ENCODE measurements at places on chromosomes 1 and 21.
A peak's percentile ranks its signal among the peaks of the same experiment; 100 is the strongest.

- DNase-seq: no peak
Measured at GRCh38 chr21:19832551-19832950, 1165.7 kb upstream of the NCAM2 start.

DNA sequence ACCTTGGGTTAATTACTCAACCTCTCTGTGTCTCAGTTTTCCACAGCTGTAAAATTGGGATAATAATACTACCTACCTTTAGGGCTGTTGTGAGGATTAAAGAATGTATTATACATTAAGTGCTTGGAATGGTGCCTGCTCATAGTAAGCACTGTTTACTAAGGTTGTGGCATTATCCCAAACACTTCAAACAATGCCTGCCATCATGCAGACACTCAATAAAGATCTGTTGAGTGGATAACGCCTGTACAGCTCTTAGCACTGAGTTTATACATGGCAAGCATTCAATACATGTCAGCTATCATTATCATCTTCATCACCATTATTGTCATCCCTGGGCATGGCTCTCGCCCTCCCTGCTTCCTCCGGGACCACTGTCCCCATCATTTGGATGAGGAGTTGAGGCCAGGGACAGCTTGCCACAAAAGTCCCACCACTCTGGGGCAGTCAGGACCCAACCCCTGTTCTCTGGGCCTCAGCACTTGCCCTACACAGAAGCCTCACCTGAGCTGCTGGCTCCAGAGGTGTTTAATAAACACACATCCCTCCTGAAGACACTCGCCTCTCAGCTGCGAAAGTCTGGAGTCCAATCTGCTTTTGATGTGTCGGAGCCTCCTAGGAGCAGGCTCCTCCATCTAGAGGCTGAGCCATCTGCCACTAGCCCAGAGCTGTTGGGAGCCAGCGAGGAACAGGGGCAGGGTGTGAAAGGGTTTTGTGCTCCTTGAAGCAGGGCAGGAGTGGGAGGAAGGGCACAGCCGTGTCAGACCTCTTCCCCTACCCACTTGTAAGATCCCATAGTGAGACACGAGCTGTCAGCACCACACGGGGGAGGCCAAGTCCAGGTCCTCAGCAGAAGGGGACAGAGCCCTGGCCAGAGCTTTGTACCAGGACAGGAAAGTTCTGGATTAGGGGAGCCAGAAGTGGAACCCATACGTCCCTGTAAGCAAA, 80.9 kb upstream of the ZC3H12A start:
- no peak for DNase-seq

- DNase-seq: peak; percentile 30
Measured at GRCh38 chr1:17661546-17662157, 93.5 kb upstream of the ACTL8 start.

- DNase-seq: no peak
Measured at GRCh38 chr1:202017749-202018467, 7.5 kb downstream of the ELF3 start.

DNA sequence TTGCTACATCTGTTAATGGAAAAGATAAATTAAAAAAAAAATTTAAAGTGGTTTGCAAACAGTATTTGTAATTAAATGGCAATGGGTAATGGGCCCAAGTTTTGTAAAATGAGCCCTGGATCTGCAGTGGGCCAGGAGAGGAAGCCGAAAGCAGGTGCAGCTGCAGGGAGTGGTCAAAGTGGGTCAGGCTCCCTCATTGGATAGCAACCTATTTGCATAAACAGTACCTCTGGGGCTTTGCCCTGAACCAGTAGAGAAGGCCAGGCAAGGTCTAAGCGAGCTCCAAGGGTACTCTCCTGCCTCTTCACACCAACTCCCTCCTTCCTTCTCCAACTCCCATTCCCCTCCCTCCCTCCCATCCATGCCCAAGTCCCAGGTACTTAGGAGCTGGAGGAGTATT, 138.9 kb downstream of the HMGB4 start:
- no peak for DNase-seq

DNA sequence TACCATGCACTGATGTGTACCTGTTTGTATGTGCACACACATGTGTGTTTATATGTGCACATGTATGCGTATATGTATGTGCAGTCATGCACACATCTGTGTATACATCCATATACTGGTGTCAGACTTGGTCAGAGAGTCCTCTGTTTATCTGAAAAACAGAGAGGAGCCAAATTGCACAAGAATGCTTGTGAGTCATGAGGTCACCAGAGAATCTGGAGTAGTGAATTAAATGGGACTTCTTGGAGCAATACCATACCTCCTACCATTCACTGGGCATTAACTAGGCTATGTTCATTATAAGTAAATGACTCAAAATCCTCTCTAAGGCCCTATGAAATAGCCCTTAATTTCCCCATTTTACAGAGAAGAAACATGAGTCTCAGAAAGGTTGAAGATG, 272.1 kb upstream of the C1orf87 start:
- DNase-seq: no peak

- DNase-seq: no peak
Measured at GRCh38 chr1:150162862-150163706, 13.4 kb downstream of the PLEKHO1 start.

DNA sequence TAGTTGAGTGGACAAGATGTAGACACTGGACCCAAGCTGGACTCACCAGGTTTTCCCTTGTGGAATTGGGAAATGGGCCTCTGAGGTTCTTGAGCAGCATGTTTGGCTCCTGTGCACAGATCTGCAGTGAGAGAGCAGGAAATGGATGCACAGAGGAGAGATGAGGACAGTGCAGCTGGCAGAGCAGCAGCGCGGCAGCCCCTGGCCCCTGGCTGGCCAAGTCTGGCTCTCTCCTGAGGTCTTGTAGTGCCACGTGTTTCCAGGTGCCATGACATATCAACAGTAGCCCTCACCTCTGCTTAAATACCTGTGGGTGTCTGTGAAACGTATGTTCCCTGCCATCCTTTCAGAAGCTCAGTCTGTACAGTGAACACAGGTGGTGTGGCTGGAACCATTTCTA, 19.2 kb upstream of the BCL10 start:
- DNase-seq: no peak

- DNase-seq: no peak
Measured at GRCh38 chr1:53398576-53399365, 60.4 kb upstream of the DMRTB1 start.

DNA sequence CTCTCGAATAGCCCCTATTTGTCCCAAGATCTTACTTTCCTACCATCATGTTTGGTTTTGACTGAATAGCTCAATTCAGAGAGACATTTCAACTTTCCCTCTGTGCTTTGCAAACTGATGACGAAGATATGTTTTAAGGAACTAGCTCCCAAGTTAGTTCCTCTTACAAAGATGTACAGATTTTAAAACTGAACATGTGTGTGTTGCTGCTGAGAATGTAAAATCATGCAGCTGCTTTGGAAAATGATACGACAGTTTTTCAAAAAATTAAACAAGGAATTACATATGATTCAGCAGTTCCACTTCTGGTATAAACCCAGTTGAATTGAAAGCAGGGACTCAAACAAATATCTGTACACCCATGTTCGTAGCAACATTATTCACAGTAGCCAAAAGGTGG, 33.6 kb downstream of the KIF26B start:
- DNase-seq: no peak

DNA sequence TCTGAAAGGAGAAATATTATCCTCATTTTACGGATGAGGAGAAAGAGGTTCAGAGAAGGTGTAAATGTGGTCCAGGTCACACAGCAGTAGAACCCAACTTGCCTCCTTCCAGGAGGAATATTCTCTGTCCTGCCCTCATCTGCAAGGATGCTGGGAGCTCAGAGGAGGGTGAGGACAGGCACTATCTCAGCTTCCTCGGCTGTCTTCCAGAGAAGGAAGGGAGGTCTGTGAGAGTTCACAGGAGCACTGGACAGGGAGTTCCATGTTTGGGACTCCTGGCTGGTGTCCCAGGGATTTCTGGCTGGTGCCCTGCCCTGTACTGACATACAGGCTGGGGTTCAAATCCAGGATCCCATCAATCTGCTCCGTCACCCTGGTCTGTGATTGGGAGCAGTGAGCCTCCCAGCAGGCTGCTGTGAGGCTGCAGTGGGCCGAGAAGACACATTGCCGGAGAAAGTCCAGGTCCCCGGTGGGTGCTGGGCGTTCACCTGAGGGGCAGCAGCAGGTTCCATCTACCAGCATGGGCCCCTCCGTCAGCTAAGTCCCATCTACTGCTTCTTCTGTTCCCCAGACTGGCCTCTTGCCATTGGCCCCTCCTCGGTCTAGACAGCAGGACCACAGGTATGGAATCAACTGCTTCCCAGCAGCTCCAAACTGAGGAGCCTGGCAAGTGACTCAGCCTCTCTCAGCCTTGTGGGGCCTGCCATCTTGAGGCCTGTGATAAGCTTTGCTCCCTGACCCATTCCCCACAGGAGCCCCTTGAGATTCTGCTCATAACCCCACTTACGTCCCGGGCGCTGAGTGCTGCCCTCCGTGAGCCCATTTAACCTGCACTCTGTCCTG, 8.5 kb upstream of the BSND start:
- no peak for DNase-seq

DNA sequence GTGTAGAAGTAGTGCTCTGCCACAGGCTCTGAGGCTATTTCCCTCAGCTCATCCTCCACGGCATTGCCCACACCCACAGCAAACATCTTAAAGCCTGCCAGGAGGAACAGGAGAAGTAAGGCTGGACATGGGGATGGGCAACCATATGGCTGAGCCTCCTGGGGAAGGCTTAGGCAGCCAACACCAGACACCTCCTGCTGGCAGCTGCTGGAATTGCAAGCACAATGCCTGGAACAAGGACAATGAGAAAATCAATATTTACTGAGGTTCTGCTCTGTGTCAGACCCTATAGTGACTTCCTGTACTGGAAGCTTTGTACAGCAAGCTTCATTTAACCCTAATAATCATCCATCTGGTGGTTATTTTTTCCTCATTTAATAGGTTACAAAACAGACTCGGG, 8.2 kb downstream of the MATN1 start:
- DNase-seq: peak; percentile 62

- DNase-seq: no peak
Measured at GRCh38 chr1:80645621-80646020, 1155.1 kb upstream of the ADGRL2 start.

GRCh38 chr1:88029142-88029541, 654.9 kb upstream of the PKN2 start:
- no peak for DNase-seq

DNA sequence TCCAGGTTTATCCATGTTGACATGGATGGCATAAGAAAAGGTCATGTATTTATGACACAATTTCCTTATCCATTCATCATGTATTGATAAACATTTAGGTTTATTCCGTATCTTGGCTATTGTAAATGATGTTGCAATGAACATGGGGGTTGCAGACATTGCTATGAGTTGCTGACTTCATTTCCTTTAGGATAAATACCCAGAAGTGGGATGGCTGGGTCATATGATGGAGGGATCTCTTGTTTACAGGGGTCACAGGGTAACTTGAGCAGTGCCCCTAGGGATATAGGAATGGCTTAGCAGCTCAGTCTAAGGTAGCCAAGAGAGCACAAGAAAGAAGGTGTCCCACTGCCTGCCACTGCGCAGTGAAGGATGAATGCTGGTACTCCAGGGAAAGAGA, 229.6 kb upstream of the COA6 start:
- DNase-seq: no peak

GRCh38 chr1:182533896-182534295, 55.2 kb downstream of the RNASEL start:
- DNase-seq: no peak

DNA sequence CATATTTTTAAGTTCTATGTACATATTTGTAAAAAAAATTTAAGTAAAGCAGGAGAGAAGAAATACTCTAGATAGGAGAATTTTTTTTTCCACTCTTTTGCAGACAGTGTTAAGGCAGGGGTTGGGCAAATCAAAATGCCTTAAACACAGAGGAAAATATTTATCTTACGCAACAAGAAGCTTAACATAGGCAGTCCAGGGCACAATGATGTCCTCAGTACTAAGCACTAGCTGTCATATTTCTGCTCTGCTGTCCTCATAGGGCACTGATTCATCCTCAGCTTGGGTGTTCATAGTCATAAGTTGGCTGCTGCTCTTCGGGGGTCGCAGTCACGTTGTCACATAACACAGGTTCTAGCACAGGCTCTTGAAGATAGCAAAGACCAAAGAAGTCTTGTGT, 247.4 kb downstream of the PTBP2 start:
- no peak for DNase-seq

DNA sequence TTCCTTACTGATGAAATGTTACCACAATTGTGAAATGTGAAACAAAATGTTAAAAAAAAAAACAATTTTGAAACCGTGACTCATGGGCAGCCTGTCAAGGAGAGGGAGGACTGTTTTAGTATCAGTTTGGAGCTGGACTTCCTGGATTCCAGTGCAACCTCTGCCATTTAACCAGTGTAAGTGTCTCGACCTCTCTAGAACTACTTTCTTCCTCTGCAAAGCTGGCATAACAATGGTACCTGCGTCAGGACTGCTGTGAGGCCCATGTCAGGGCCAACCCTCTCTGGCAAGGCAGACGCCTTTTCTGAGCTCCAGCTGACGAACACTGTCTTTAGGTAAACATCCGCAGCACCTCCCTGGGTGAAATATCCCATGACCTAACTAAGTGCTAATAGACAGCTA, 20.9 kb downstream of the URB1 start:
- no peak for DNase-seq

- no peak for DNase-seq
Measured at GRCh38 chr1:200053646-200054045, 26.1 kb downstream of the NR5A2 start.

- DNase-seq: no peak
Measured at GRCh38 chr1:219495737-219496408, 117.0 kb downstream of the ZC3H11B start.

GRCh38 chr1:21037091-21037490, 139.6 kb downstream of the EIF4G3 start:
- no peak for DNase-seq

DNA sequence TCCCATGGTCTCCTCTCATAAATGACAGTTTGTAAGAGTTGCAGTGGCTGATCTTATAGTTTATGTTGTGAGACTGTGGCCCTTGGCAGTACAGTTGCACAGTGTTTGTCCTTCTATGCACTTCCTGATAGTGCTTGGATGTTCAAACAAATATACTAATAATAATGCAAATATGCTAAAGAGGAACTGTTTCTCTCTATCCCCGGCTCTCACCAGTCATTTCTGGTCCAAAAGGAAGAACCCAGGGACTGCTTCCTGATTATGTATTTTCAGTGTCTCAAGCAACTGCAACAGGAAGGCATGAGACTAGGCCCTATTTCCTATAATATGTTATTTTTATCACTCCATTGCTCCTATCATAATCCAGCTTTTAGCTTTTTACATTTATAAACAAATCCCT, 17.0 kb upstream of the SUCO start:
- DNase-seq: no peak

DNA sequence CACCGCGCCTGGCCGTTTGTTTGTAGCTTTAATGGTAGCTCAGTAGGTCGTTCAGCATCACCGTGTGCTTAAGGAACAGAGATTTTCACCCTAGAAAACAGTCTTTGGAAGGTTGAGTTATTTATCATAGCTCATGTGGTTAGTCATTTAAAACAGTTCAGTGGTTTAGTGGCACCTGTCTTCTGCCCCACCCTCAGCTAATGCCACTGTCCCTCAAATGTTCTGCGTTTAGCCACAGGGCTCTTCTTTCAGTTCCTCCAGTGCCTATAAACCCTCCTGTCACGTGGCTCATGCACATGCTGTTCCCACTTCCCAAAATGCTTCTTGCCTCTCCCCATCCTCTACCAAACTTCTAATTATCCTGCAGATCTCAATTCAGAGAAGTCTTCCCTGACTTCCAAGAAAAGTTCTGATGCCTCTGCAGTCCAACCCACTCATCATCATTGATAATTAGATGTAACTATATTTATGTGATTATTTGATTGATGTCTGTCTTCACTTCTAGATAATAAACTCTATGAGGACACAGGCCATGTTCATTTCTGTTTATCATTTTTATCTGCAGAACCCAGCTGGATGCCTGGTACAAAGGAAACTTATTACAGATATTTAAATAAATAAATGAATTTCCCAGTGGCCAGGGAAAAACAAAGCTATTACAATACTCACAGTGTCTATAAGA, 14.4 kb upstream of the DIPK1A start:
- no peak for DNase-seq
